ENCODE measurements at places on chromosomes 5 and 9.

GRCh38 chr5:51398875-51399642 is 15.8 kb downstream of the ISL1 start:
- no peak for DNase-seq

- no peak for DNase-seq
These were observed 34.7 kb downstream of the LPCAT1 start for GRCh38 chr5:1488882-1489680.

- DNase-seq, result no peak
These were observed 257.4 kb downstream of the TRIM36 start for GRCh38 chr5:114912189-114912920.

DNA sequence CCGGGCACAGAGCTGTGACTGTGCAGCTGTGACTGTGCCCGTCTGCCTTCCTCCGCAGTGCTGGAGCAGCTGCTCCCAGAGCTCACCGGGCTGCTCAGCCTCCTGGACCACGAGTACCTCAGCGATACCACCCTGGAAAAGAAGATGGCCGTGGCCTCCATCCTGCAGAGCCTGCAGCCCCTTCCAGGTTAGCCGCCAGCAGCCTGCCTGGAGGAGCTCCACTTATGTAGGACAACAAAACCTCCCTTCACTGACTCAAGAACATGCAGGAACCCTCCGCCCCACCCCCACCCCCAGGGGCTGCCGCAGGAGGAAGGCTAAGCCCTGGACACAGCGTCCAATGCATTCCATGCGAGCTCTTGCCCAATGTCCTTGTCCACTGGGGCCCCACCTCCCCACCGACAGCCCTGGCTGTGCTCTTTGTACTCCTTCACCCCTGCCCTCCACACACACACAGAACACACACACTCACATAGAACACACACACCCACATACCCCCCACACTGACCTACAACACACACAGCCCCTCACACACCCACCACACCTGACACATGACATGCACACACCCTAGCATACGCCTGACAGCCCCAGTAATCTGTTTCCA is 27.9 kb downstream of the AFAP1L1 start:
- no peak for DNase-seq

DNA sequence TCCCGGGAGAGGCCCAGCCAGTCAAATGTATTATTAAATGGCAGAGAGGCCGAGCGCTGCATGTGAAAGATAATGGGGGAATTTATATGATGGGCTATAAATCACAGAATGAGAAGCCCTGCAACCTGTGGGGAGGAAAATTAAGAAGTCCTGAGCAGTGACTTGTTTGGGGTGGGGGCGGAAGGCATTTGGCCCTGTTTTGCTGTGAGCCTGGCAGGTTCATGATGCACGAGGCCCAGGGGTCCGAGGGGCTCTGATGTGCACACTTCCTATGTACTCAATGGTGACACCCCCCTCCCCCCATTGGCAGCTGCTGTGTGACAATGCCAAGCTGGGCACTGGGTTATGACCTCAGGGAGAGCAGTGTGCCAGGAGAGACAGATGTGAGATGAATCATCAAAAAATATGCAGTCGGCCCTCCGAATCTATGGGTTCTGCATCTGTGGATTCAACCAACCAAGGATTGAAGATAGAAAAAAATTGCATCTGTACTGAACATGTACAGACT is 13.7 kb upstream of the DAB2IP start:
- no peak for DNase-seq
